Cortex of kidney (tissue), 1 donor: ENCODE measurements at places on chromosomes 3 and 15.

- DNase-seq = no peak
Measured at GRCh38 chr3:12307136-12307535, 18.3 kb downstream of the PPARG start.

DNA sequence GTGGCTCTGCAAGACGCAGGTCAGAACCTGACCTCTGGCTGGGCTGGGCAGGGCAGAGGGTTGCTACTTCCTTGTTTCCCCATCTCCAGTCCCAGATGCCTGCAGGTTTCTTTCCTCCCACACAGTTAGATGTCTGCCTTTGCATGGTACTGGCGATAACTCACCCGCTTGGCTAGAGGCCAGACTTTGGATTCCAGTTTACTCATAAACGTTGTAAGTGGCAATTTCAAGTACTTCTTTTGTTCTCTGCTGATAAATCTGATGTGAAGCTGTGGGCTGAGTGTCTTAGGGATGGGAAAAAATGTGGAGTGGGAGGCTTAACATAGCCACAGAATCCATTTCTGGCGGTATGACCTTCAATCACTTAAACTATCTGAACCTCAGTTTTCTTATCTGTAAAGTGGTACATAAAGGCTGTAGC, 194.2 kb downstream of the EBLN2 start:
- DNase-seq = no peak

DNA sequence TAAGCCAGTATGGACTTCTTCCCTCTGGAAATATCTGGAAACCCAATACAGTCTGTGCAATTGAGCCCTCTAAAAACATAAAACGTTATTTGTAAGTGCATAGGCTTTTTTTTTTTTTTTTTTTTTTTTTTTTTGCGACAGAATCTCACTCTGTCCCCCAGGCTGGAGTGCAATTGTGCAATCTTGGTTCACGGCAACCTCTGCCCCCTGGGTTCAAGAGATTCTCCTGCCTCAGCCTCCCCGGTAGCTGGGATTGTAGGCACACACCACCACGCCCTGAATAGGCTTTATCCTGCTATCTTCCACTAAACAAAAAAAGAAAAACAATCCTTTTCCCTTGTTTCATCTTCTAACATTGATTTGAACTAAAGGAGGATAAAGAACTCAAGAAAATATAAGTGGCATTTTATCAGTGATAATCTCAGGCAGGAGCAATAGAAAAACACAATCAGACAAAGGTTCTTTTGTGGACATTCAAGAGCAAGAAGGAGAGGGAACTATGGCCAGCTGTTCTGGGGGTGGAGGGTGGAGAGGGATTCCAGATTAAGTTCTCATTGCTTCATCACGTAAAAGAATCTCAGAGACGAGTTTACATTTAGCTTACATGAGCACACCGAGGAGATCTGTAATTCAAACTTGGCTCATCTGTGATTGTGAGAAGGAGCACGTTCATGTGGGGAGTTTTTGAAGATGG, 68.6 kb downstream of the ITGB5 start:
- DNase-seq = no peak

DNA sequence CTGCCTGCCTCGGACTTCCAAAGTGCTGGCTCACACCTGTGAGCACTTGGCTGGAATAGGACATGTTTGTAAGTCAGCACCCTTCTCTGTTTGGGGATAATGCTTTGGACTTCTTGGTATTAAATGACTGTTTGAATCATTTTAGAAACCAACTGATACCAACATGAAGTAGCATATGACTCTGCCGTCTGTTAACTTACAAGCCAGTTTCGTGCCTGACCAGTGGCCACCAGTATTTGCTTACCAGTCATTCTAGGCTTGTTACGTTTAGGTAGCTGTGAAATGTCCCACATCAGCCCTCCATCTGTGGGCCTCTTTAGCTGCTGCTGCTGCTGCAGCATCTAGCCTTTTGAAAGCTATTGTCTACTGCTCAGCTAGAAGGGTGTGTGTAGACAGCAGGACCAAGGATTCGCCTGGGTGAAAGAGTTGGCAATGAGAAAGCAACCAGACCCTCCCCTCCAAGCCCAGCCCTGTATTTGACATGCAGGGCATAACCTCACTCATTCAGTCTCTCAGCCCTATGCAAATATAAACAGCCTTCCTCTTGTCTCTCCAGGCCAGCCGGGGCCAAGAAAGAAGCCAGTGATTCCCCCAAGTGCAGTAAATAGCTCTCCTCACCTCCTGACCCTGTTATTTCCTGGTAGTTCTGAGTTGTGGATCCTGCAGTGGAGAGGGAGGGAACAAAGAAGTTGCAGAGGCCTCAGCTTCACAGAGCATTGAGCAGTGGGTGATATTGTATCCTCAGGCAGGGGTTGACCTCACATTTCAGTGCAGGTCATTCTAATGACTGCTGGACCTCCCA, 51.0 kb downstream of the NKIRAS1 start:
- DNase-seq = no peak

- DNase-seq = no peak
Measured at GRCh38 chr3:49916686-49917085, 12.9 kb downstream of the MON1A start.

- DNase-seq = no peak
Measured at GRCh38 chr3:58345457-58345856, 12.8 kb downstream of the PXK start.

DNA sequence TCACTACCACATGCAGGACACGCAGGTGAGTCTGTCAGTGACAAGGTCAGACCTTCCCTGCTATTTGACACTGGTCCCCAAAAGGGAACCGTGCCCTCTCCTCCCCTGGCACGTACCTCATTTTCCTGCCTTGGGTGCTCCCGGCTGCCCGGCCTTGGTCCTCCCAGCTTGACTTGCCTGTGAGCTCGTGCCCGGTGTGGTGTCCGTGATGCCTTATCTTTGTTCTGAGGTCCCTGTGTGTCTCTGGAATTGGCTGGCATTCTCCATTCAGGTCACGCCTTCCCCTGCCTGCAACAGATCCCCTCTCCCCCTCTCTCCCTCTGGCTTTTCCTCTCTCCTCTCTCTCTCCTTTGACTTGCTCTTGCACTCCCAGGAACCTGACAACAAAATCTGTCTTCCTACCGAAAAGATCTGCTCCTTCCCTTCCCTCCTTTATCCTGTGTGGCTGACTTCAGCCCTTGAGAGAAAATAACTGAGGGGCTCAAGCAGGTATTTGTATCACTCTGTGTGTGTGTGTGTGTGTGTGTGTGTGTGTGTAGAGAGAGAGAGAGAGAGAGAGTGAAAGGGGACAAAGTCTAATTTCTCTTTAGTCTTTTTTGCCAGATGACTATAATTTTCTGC, at the start of gene MASP1:
MASP1 (minus strand) TSS at position 226 of the 621 bp plus-strand sequence; CDS start at position 121, 105 bp downstream.
- no peak for DNase-seq
